Peyer's patch (tissue), 4 donors: ENCODE measurements at places on chromosomes 7 and 10. TPM values are rescaled to one million over a fixed set of nuclear protein-coding genes. Genes with fewer than 3 reads are reported as not detected.

GRCh38 chr7:137001041-137001440, 132.6 kb downstream of the CHRM2 start:
- H3K4me1 ChIP-seq: no peaks in the 10 kb centered on the region
- no peak overlapping the region for H3K27ac ChIP-seq
- H3K4me3 ChIP-seq: no peak overlapping the region
- no peaks in the 10 kb centered on the region for H3K36me3 ChIP-seq
- no peak for DNase-seq

DNA sequence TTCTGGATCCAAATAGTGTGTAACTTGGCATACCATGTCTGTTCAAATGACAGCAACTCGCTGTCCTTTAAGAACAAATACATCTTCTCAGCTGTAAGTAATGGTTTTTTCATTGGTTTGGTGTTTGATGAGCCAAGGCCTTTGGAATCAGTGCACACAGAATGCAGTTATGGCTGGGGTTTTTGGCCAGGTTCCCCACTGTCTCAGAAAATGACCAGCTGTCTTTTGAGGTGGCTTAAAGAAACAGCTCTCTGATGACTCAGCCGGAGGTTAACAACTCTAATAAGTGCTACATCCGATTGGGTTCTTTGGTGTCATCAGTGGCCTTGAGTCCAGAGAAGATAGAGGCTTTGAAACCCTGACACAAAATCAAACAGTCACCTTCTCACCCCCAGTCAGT, 688.4 kb downstream of the REEP3 start:
- H3K4me1 ChIP-seq: no peaks in the 10 kb centered on the region
- H3K36me3 ChIP-seq: no peaks in the 10 kb centered on the region
- no peak overlapping the region for H3K27ac ChIP-seq
- DNase-seq: no peak
- H3K4me3 ChIP-seq: no peak overlapping the region

The TMEM236 gene
- 99.1 TPM for total RNA-seq

DNA sequence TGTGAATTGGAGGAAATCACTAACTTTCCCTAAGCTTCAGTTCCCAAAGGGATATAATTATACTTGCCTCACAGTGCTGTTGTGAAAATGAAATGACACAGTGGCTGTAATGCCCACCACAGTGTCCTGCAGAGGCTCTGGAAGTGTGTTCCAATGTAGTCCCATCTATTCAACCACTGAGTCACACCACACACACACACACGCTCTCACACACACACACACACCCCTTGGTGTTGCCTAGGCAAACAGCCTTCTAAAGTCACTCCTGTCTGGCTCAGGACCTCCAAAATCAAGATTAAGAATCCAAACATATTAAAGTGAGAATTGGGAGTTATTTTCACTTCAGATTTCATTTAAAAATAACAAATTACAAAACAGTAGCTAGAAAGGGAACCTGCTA, 73.3 kb downstream of the NRCAM start:
- DNase-seq: no peak
- H3K4me3 ChIP-seq: no peak overlapping the region
- H3K27me3 ChIP-seq: no peaks in the 10 kb centered on the region
- H3K36me3 ChIP-seq: no peaks in the 10 kb centered on the region
- no peaks in the 10 kb centered on the region for H3K4me1 ChIP-seq
- H3K27ac ChIP-seq: no peak overlapping the region

DNA sequence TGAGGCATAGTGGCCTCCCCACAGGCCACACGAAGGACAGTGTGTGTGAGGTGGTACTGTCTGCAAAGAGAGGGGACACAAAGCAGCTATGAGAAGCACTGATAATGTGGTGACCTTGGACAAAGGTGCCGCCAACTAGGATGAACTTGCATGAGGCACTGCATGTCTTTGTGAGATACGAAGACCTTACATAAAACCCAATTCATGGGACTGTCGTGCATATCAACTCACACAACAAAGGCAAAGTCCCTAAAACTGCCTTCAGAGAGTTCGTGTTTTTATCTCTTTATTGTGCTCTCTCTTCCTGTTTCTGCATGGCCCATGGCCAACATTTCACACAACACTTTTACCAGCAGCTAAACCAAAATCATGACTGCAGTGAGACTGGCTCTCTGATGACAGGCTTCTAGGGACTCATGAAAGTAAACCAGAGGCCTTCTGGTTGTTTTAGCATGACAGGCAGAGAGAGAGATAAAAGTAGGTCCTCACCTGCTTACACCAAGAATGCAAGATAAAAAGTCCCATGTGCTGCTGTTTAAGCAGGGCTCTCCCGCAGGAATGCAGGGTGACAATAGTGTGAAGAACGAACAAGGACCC, 347.8 kb downstream of the ELMO1 start:
- no peak overlapping the region for H3K4me3 ChIP-seq
- no peaks in the 10 kb centered on the region for H3K27me3 ChIP-seq
- no peak overlapping the region for H3K27ac ChIP-seq

DNA sequence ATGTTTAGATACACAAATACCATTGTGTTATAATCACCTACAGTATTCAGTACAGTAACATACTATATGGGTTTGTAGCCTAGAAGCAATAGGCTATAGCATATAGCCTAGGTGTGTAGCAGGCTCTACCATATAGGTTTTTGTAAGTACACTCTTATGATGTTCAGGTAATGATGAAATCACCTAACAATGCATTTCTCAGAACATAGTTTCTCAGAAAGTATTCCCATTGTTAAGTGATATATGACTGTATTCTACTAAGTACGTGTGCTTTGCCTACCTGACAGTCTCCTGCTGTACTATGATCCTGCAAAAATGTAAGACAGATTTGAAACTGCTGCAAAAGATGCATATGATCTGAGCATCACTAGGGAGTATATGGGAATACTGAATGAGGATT, 137.9 kb downstream of the JAZF1 start:
- H3K4me3 ChIP-seq: no peak overlapping the region
- no peaks in the 10 kb centered on the region for H3K4me1 ChIP-seq
- no peak overlapping the region for H3K27ac ChIP-seq
- no peaks in the 10 kb centered on the region for H3K36me3 ChIP-seq
- no peaks in the 10 kb centered on the region for H3K27me3 ChIP-seq
- DNase-seq: no peak

DNA sequence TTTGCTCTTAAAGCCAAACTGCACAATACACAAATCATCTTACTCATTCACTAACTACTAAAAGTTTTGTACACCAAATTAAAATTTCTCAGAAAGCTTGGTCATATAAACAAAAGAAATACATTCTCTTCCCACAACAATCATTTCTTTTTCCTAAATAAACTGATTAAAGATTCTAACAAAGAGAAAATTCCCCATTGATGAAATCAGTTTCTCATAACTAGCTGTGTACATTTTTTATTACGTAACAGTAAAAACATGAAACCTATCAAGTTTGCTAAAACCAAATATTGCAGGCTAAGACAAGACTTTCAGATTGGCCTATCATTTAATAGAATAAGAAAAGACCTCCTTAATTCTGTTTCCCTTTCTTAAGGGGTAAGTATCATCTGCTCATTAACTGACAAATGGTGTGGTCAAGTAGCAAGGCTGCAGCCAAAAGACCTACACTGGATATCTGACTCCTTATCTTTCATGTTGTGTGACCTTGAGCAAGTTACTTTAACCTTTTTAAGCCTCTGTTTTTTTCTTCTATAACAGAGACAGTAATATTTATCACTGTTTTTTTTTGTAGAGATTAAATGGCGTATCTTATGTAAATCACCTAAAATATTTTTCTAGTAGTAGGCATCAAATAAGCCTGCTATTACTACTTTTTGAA, 22.4 kb downstream of the NAMPT start:
- H3K27me3 ChIP-seq: no peaks in the 10 kb centered on the region
- H3K4me1 ChIP-seq: no peaks in the 10 kb centered on the region
- no peak overlapping the region for H3K27ac ChIP-seq
- no peak for DNase-seq
- no peaks in the 10 kb centered on the region for H3K36me3 ChIP-seq

- no peaks in the 10 kb centered on the region for H3K27me3 ChIP-seq
- no peak overlapping the region for H3K27ac ChIP-seq
- H3K4me1 ChIP-seq: no peaks in the 10 kb centered on the region
- H3K4me3 ChIP-seq: no peak overlapping the region
- no peaks in the 10 kb centered on the region for H3K36me3 ChIP-seq
Observed at GRCh38 chr7:148719753-148720152, 21.1 kb downstream of the CUL1 start.

DNA sequence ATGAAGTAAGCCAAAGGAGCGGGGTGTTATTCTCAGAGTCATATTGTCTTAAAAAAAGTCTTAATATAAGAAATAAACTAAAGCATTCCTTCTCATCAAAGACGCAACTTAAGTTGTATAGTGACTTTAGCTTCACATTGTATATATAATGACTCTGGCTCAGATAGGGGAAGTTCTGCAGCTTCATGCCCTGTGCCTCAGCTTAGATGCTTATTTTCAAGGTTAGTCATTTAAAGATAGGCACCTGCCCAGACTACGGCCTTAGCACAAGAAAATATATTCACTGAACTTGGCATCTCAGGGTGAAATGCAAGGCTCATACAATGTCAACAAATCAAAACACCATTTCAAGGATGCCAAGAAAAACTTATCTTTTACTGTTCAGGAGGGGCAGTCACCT, 52.8 kb upstream of the DNAJB12 start:
- no peaks in the 10 kb centered on the region for H3K27me3 ChIP-seq
- H3K27ac ChIP-seq: no peak overlapping the region

DNA sequence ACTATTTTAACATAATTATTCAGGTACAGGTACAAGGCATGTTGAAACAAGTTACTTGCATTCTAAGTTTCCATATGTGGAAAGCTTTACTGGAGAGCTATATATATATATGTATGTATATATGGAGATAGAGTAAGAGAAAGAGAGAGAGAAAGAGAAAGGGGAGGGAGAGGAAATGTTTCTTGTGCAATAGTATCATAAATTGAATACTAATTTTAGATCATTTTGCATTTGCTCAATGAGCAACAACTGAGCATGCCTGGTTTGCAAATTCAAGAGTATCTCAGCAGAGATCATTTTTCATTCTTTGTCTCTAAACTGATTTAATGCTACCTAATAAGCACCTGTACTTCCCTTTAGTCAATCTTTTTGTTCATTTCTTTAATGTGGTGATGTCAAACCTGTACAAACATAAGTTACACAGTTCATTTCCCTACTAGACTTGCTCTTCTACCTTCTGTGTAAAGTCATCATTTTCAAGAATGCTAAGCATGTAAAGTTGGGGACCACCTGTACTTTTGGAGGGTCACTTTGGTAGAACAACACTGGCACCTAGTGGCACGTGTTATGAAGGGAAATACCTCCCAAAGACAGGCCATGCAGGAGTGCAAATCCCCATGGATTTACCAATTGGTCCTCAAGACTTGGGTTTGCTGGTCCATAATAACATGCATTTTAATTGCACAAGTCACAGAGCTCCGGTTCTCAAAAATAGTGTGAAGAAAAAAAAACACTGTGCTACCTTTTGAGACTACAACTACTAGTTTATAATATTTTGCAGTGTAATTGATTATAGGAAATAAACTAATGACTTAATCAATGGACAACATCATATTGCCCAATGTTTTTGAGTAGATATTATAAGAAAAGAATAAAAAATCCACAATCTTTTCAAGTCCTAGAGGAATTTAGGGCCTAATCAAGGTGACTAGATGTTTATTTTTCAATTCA, 431.2 kb upstream of the IGFBP3 start:
- DNase-seq: no peak
- H3K4me1 ChIP-seq: no peaks in the 10 kb centered on the region
- H3K36me3 ChIP-seq: no peaks in the 10 kb centered on the region
- H3K27me3 ChIP-seq: no peaks in the 10 kb centered on the region
- no peak overlapping the region for H3K4me3 ChIP-seq

- no peak for DNase-seq
- no peak overlapping the region for H3K4me3 ChIP-seq
- no peaks in the 10 kb centered on the region for H3K4me1 ChIP-seq
- H3K27me3 ChIP-seq: no peaks in the 10 kb centered on the region
Observed at GRCh38 chr10:78991187-78991586, 77.6 kb upstream of the ZMIZ1 start.

The MYO1G gene
- 5.9 TPM for total RNA-seq

DNA sequence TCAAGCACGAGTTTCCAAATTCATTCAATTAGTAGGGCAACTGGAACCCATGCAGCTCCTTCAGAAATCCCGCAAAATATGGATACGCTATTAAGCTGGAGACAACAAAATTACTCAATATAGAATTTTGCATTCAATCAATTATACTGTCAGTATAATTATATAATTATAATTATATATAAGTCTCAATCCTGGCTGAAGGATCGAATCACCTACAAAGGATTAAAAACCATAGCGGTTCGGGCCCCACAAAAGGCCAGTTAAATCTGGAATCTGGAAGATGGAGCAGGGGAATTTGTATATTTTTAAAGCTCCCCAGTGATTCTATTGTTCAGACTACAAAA, 55.7 kb downstream of the FHIP2A start:
- no peaks in the 10 kb centered on the region for H3K27me3 ChIP-seq
- no peaks in the 10 kb centered on the region for H3K36me3 ChIP-seq
- no peak overlapping the region for H3K4me3 ChIP-seq
- H3K27ac ChIP-seq: no peak overlapping the region

DNA sequence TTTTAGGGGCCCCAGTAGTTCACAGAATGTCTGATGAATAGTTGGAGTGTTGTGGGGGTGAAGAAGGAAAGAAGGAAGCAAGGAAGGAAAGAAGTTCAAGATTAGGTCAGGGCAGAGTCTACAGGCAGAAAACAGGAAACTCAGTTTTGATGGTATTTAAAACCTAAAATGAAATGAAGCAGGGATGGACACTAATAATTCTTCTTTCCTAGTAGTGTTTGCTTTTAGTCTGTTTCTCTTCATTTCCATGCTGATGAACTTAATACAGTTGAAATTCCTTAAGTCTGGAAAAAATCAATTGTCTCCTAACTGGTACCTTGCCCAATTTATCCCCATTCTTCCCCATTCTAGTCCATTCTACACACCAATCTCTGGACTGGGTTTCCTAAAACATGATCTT, 59.0 kb upstream of the GSAP start:
- no peak overlapping the region for H3K4me3 ChIP-seq
- no peaks in the 10 kb centered on the region for H3K4me1 ChIP-seq
- no peak overlapping the region for H3K27ac ChIP-seq
- H3K27me3 ChIP-seq: no peaks in the 10 kb centered on the region

GRCh38 chr10:121956111-121957061, 18.6 kb downstream of the NSMCE4A start:
- no peak for DNase-seq
- no peak overlapping the region for H3K4me3 ChIP-seq
- H3K27me3 ChIP-seq: no peaks in the 10 kb centered on the region
- no peak overlapping the region for H3K27ac ChIP-seq
- H3K4me1 ChIP-seq: no peaks in the 10 kb centered on the region

DNA sequence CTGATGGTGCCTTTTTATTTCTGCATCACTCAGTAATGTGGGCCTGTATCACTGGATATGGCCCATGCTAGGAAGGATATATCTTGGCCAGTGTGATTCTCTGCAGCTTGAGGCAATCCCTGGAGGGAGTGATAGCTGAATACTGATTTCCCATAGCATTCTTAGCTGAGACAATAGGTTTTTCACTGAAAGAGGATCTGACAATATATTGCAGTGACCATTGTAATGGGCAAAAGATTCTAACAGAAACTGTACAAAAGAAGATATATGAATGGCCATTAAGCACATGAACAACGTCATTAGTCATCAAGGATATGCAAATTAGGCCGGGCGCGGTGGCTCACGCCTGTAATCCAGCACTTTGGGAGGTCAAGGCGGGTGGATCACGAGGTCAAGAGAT, 117.8 kb downstream of the KAT6B start:
- no peaks in the 10 kb centered on the region for H3K27me3 ChIP-seq
- no peak overlapping the region for H3K4me3 ChIP-seq
- peaks cover 19% of the 10 kb centered on the region for H3K4me1 ChIP-seq
- H3K36me3 ChIP-seq: no peaks in the 10 kb centered on the region
- H3K27ac ChIP-seq: no peak overlapping the region

- H3K27me3 ChIP-seq: no peaks in the 10 kb centered on the region
- no peak for DNase-seq
- no peak overlapping the region for H3K27ac ChIP-seq
- no peaks in the 10 kb centered on the region for H3K4me1 ChIP-seq
- peaks cover 4% of the 10 kb centered on the region for H3K36me3 ChIP-seq
Observed at GRCh38 chr10:72784551-72785351, 92.8 kb downstream of the MCU start.
